ENCODE measurements at places on chromosomes 16 and 17. TPM values are rescaled to one million over a fixed set of nuclear protein-coding genes. Genes with fewer than 3 reads are reported as not detected.

GRCh38 chr17:31548709-31549108 is 157.2 kb downstream of the RAB11FIP4 start:
- DNase-seq: no peak
- no peak overlapping the region for H3K4me3 ChIP-seq
- H3K36me3 ChIP-seq: no peaks in the 10 kb centered on the region
- H3K27ac ChIP-seq: no peak overlapping the region
- no peaks in the 10 kb centered on the region for H3K27me3 ChIP-seq

DNA sequence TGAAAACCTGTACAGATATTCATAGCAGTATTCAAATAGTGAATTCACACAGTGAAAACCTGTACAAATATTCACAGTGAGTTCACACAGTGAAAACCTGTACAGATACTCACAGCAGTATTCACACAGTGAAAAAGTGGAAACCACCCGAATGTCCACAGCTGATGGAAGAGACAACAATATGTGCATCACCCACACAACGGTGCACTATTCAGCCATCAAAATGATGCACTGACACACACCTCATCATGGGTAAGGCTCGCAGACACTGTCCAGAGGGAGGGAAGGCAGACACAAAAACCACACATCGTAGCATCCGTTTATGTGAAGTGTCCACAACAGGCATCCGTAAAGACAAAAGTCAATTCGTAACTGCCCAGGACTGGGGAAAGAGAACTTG is 100.9 kb downstream of the VPS53 start:
- DNase-seq: no peak
- H3K36me3 ChIP-seq: no peaks in the 10 kb centered on the region
- H3K4me1 ChIP-seq: no peaks in the 10 kb centered on the region
- no peak overlapping the region for H3K4me3 ChIP-seq
- H3K27ac ChIP-seq: no peak overlapping the region

SDR42E1 gene
- 9.5 TPM for total RNA-seq

DNA sequence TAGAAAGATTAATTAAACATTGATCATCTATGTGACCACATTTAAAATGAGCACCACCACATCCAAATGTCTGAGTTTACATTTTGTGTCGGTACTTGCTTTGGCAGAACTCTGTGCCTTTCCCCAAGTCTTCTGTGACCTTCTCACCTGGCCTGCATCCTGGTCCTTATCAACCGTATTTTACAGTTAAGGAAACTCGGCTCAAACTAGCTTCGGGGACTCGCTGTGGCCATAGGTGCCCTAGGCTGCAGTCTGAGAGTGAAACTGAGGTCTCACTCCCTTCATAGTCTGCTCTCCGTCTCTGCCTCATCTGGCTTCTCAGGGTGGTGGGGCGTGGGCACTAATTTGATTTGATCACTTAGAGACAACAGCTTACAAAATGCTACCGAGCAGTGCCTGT is 555.5 kb downstream of the WWOX start:
- H3K27ac ChIP-seq: no peak overlapping the region
- no peak for DNase-seq
- no peaks in the 10 kb centered on the region for H3K36me3 ChIP-seq
- no peak overlapping the region for H3K4me3 ChIP-seq
- peaks cover 4% of the 10 kb centered on the region for H3K4me1 ChIP-seq
- H3K27me3 ChIP-seq: no peaks in the 10 kb centered on the region

AOC3 gene
- 154 TPM for total RNA-seq

GRCh38 chr17:47188271-47188875 is 722 bp downstream of the CDC27 start:
- H3K4me1 ChIP-seq: no peaks in the 10 kb centered on the region
- DNase-seq: peak; percentile 31
- no peaks in the 10 kb centered on the region for H3K27me3 ChIP-seq
- peak overlapping the region; percentile 50 for H3K4me3 ChIP-seq
- no peaks in the 10 kb centered on the region for H3K36me3 ChIP-seq
- peak overlapping the region; percentile 93 for H3K27ac ChIP-seq

- peaks cover 8% of the 10 kb centered on the region for H3K4me1 ChIP-seq
- H3K27me3 ChIP-seq: no peaks in the 10 kb centered on the region
- no peak overlapping the region for H3K27ac ChIP-seq
- no peak overlapping the region for H3K4me3 ChIP-seq
- no peaks in the 10 kb centered on the region for H3K36me3 ChIP-seq
- no peak for DNase-seq
These were observed 39.8 kb downstream of the RAB11FIP4 start for GRCh38 chr17:31431098-31431851.

PRSS36 gene
- total RNA-seq: 4.2 TPM

HYDIN gene
- total RNA-seq: 35.0 TPM

DNA sequence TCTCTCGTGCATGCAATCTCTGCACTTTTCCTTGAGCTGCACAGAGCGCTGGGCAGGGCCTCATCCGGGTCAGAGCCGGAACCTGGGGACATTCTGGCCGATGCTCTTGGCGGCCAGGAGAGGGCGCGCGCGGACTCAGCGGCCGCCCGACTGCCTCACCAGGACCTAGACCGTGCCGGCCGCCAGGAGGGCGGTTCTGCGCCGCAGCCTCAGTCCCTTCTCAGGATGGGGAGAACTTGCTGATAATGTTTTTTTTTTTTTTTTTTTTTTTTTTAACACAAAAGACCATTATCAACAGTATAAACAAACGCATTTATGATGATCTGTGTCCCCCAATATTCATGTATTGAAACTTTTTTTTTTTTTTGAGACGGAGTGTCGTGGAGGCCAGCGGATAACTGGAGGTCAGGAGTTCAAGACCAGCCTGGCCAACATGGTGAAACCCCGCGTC is 8.1 kb upstream of the FLYWCH2 start:
- peak; percentile 80 for DNase-seq
- no peaks in the 10 kb centered on the region for H3K4me1 ChIP-seq
- H3K36me3 ChIP-seq: no peaks in the 10 kb centered on the region
- H3K27me3 ChIP-seq: no peaks in the 10 kb centered on the region
- no peak overlapping the region for H3K4me3 ChIP-seq
- H3K27ac ChIP-seq: no peak overlapping the region

KRTAP9-4 gene
- not detected for total RNA-seq

DNA sequence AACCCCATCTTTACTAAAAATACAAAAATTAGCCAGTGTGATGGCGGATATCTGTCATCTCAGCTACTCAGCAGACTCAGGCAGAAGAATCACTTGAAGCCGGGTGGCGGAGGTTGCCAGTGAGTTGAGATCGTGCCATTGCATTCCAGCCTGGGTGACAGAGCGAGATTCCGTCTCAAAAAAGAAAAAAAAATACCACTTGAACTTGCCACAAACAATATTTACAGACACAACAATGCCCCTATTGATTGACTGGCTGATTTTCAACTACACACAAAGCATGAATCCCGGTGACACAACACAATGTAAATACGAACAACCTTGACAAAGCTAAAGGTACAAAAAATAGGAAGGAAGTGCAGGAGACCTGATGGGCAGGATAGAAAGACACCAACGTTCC is 49.3 kb downstream of the NXN start:
- no peak overlapping the region for H3K4me3 ChIP-seq
- no peaks in the 10 kb centered on the region for H3K27me3 ChIP-seq
- no peak for DNase-seq
- no peaks in the 10 kb centered on the region for H3K36me3 ChIP-seq
- peaks cover 22% of the 10 kb centered on the region for H3K4me1 ChIP-seq
- H3K27ac ChIP-seq: peak overlapping the region; percentile 71

- no peaks in the 10 kb centered on the region for H3K4me1 ChIP-seq
- no peak for DNase-seq
- H3K36me3 ChIP-seq: no peaks in the 10 kb centered on the region
- H3K4me3 ChIP-seq: no peak overlapping the region
These were observed 113.2 kb downstream of the PHKB start for GRCh38 chr16:47574091-47575054.

SEC14L5 gene
- total RNA-seq: 0.98 TPM

DNA sequence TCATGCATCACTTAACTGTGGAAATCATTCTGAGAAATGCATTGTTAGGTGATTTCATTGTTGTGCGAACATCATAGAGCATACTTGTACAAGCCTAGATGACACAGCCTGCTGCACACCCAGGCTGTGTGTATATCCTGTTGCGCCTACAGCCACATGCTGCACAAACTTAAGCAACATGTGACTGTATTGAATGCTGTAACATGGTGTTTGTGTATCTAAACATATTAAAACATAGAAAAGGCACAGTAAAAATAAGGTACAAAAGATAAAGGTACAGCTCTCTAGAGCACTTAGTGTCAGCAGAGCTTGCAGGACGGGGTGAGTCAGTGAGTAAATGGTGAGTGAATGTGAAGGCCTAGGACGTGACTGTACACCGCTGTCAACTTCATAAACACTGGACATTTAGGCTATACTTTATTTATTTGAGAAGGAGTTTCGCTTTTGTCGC is 11.9 kb downstream of the FOXK2 start:
- H3K4me3 ChIP-seq: no peak overlapping the region
- peaks cover 19% of the 10 kb centered on the region for H3K4me1 ChIP-seq
- DNase-seq: no peak
- no peak overlapping the region for H3K27ac ChIP-seq
- H3K36me3 ChIP-seq: no peaks in the 10 kb centered on the region

DNA sequence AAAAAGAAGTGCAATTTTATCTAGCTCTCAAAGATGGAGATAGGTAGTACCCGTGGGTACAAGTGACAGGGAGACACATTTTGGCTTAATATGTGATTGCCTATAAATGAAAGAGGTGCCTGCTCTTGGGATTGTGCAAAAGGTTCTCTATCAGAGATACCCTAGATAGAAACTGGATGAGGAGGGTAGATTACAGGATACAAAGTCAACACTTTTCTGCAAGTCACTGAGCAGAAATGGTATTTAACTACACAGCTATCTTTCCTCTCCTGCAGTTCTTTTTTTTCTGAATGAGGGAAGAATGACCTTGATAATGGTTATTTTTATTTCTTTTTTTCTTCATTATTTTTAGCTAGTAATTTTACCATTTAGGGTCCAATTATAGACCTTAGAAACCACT is 67.6 kb downstream of the MMD start:
- no peaks in the 10 kb centered on the region for H3K36me3 ChIP-seq
- no peak for DNase-seq
- no peaks in the 10 kb centered on the region for H3K27me3 ChIP-seq

DNA sequence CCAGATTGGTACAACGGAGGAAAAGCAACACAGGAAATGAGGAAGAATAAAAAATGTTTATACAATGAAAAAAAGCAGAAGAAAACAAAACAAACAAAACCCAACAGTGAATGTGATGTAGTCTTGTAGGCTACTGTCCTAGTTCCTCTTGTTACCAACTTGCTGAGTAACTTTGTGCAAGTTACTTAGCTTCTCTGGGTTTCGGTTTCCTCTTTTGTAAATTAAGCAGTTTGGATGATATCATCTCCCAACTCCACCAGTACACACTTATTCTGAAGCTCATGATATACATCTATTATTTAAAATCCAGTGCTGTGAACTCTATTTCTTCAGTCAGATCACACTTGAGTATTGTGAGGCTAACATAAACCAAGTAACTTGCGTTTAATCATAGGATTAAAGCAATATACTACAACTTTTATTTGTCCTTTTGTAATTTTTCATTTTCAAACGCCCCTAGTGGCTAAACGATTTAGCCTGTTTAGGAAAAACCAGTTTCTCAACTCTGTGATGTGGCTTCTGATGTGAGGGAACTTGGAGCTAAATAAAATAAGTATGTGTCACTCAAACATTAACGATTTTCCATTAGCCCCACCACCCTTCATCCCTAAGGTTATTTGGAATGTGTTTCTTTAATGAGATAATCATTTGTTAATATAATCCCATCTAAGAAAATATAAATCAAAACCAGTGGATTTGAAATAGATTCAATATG is 1.4 kb upstream of the UNK start:
- H3K27ac ChIP-seq: peak overlapping the region; percentile 85
- H3K4me1 ChIP-seq: peaks cover 8% of the 10 kb centered on the region
- H3K36me3 ChIP-seq: peaks cover 11% of the 10 kb centered on the region
- no peaks in the 10 kb centered on the region for H3K27me3 ChIP-seq

DNA sequence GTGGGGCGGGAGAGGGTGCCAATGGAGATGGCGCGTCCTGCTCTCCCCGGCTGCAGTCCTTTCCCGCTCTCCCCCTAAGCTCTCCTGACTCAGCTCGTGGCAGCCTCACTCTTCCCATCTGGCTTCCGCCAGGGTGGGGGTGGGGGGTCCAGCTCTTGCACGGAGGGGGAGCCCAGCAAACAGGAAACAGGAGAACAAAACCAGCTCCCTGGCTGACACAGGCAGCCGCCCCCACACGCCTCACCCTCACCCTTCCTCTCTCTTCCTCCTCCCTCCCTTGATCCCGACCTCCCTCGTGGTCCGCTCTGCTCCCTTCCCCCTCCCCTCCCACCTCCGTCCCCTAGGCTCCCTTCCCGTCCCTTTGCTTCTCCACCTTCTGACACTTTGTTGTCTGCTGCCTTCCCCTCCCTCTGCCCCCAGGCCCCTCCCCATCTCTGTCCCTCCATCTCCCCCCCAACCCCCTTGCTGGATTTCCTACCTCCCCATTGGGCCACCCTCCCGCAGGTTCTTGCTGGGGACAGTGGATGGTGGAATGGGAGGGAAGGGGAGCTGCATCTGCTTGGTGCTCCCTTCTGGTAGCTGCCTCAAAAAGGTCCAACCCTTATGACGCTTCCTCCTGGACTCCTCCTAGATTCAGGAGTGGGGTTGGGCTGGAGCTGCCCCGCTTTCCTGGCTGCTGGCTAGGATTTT is 23.7 kb downstream of the ARHGAP23 start:
- H3K4me1 ChIP-seq: peaks cover 48% of the 10 kb centered on the region
- no peak overlapping the region for H3K4me3 ChIP-seq
- no peaks in the 10 kb centered on the region for H3K36me3 ChIP-seq
- H3K27ac ChIP-seq: peak overlapping the region; percentile 54
- no peaks in the 10 kb centered on the region for H3K27me3 ChIP-seq

- H3K4me1 ChIP-seq: peaks cover 26% of the 10 kb centered on the region
- DNase-seq: no peak
- H3K4me3 ChIP-seq: no peak overlapping the region
- no peak overlapping the region for H3K27ac ChIP-seq
These were observed 134.6 kb downstream of the CLEC16A start for GRCh38 chr16:11078812-11079459.

GRCh38 chr16:20874088-20874581 is 26.0 kb downstream of the DCUN1D3 start:
- H3K27me3 ChIP-seq: no peaks in the 10 kb centered on the region
- H3K4me3 ChIP-seq: no peak overlapping the region
- peaks cover 31% of the 10 kb centered on the region for H3K4me1 ChIP-seq

GRCh38 chr16:79303959-79304387 is 296.6 kb downstream of the MAF start:
- H3K4me3 ChIP-seq: no peak overlapping the region
- H3K27ac ChIP-seq: no peak overlapping the region
- no peaks in the 10 kb centered on the region for H3K36me3 ChIP-seq
- no peaks in the 10 kb centered on the region for H3K4me1 ChIP-seq
- no peaks in the 10 kb centered on the region for H3K27me3 ChIP-seq

GRCh38 chr16:53433509-53433908 is 762 bp upstream of the RBL2 start:
- peak; percentile 58 for DNase-seq
- H3K27me3 ChIP-seq: no peaks in the 10 kb centered on the region
- no peaks in the 10 kb centered on the region for H3K4me1 ChIP-seq
- no peaks in the 10 kb centered on the region for H3K36me3 ChIP-seq
- H3K27ac ChIP-seq: peak overlapping the region; percentile 45
- no peak overlapping the region for H3K4me3 ChIP-seq
